Stimulated activated CD4-positive, alpha-beta T cell treated with anti-CD3 and anti-CD28 coated beads, Interleukin-1b, Interleukin-23, amount 100 ng/mL, for 24 hours (primary cell): ENCODE measurements at places on chromosomes 5 and 9.

- DNase-seq = no peak
Observed at GRCh38 chr5:87322381-87322780, 54.7 kb downstream of the RASA1 start.

DNA sequence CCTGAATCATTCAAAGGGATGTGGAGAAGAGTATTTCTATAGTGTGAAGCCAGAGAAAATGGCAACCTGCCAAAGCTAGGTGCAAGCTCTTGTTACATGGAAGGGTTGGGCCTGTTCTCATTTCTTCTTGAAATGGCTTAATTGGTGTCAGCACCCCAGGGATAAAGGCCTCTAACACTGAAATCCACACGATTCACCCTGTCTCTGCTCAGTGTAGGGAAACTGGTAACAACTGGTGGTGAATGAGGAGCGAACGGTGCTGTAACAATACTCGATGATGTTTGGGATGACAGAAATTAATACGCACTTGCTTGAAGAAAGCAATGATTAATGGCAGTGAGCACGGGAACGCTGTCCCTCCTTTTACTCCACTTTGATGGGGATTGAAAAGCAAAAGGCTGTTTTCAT is 16.2 kb downstream of the PBX3 start:
- DNase-seq = no peak

- DNase-seq = no peak
Observed at GRCh38 chr9:91383577-91383976, 21.9 kb upstream of the AUH start.

GRCh38 chr5:991472-992267 is 16.9 kb upstream of the NKD2 start:
- DNase-seq = no peak

DNA sequence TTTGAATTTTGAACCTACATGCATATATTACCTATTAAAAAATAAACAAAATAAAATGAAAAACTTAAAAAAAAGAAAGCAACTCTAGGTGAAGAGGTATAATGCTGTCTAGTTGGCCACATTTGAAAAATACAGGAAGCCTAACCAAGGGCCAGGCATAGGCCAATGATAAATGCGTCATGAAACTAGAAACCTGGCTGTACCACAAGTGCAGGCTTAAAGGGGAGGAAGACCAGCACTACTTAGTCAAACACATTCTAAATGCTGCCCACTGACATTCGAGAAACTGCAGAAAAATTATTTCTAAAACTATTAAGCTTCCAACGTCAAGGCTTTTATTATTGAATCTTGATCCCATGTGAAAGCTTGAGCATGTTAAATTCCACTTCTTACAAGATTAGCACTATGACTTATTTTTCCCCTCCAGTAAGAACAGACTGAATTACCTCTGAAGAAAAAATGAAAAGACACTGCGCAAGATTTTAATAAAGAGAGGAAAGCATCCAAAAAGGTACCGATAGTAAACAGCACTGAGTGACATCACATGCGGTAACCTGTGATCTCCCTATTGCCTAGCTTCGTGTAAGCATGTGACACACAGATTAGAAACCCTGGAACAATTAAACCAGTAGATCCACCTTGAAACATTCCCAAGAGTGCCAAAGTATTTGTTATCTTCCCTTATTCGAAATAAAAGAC is 16.2 kb downstream of the CDC14B start:
- no peak for DNase-seq

GRCh38 chr5:83036991-83037575 is 40.1 kb downstream of the TMEM167A start:
- DNase-seq = no peak

GRCh38 chr9:18463991-18464390 is 10.0 kb upstream of the ADAMTSL1 start:
- no peak for DNase-seq

GRCh38 chr5:6403416-6403815 is 25.1 kb upstream of the MED10 start:
- no peak for DNase-seq

GRCh38 chr9:133934482-133935232 is 57.5 kb downstream of the VAV2 start:
- DNase-seq = no peak

GRCh38 chr9:92564504-92564903 is 28.7 kb upstream of the ECM2 start:
- no peak for DNase-seq

DNA sequence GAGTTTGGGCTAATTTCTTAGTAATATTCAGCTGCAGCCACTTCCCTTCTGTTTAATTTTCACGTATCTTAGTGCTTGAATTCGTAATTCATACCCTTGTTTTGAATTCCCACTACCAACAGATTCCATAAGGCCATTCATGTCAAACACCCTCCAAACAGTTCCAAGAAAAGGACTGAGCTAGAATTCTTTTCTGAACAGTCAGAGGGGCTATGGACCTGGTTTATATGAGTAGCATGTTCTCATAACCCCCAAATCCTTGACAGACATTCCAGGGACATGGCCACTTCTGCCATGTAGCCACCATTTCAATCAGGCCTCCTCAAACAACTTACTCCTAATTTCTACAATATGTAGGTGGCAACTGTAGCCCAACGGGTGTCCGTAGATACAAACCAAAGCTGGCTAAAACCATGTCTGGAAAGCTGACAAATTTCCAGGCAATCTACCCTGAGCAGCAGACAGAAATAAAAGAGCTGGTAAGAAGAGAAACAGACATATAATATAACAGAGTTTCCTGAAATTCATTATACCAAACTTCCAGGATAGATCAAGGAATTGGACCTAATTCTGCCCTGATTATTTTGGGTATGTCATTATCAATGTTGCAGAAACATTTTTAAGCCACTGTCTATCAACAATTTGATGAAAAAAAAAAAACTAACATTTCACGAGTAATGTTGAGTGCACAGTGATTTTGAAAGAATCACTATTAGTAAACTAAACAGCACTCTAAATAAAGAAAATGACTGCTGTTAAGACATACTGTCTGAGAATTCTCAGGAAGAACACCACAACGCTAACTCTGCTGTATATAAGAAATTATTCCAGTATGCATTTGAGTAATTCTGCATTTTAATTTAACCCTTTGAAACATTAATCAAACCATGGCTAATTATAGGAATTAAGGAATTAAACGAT is 40.7 kb downstream of the EBF1 start:
- DNase-seq = no peak

DNA sequence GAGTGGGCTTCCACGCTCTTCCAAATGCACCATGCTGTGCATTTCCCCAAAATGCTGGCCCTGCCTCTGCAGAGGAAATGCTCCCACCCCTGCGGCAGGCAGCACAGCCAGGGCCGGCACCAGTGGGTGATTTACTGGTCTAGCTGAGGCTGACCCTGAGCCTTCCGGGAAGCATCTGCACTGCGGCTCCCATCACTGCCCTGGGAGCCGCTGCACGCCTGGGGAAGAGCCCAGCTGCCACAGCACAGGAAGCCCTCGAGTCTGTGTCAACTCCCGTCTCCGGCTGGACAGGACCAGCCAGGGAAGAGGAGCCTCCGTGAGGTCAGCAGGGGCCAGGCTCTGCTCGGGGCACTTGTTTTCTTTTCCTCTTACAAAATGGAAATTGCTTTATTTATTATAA is 25.1 kb upstream of the EEIG1 start:
- DNase-seq = no peak

- no peak for DNase-seq
Observed at GRCh38 chr9:111807197-111807596, 12.5 kb upstream of the SHOC1 start.

- DNase-seq = no peak
Observed at GRCh38 chr9:91515074-91515687, 91.5 kb upstream of the NFIL3 start.

GRCh38 chr5:105617436-105618215 is 2053.1 kb downstream of the EFNA5 start:
- no peak for DNase-seq

- DNase-seq = no peak
Observed at GRCh38 chr5:5156471-5157082, 16.4 kb downstream of the ADAMTS16 start.

GRCh38 chr5:172788771-172789686 is 18.0 kb upstream of the DUSP1 start:
- DNase-seq = no peak

DNA sequence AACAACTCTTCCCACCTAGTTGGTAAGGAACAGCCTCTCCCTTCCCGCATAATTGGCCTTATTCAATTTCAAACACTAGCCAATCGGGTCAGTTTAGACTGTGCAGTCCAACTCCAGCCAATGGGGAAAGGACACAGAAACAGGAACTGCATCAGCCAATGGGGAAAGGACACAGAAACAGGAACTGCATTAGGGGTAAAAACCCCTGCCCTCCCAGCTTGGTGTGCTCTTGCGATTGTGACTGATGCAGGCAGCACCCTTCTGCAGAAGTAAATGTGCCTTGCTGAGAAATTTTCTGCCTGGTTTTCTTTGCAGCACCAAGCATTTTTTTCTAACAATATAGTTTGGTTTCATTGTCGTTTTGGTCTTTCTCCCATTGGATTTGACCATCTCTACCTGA is 8.5 kb upstream of the GLT6D1 start:
- no peak for DNase-seq

DNA sequence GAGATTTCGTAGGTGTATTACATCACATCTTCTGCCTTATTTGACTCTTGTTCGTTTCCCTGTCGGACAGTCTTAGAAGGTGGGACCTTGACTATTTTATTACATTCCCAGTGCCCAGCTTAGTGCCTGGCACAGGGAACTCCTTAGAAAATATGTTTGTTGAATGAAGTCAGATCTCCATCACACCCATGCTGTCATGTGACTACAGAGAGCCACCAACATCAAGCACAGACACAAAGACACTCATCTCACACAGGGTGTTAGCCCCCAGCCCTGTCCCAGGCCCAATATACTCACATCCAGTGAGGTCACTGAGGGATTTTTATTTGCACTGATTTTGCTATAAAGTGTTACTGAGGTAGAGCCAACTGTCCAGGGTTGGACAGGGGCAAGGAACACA is 692 bp upstream of the SRA1 start:
- no peak for DNase-seq

GRCh38 chr5:88607492-88607891 is 275.5 kb downstream of the MEF2C start:
- no peak for DNase-seq
